ENCODE measurements at places on chromosomes 13 and 19.

DNA sequence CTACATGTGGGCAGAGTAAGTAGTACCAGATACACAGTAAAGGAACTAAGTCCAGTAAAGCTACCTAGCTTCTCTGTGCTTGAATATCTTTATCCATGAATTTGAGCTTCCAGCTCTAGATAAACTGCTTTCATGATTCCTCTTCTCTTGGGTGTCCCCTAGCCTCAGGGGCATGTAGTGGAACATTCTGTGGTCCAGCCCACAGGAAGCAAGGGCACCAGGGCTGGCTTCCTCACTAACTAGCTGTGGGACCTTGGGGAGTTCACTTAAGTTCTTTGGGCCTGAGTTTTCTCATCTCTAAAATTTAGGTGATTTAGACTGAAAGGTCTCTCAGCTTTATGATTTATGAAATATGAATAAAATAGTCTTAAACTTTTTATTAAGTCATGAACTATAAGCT lies 185.7 kb downstream of the KATNAL1 start:
- DNase-seq = no peak

DNA sequence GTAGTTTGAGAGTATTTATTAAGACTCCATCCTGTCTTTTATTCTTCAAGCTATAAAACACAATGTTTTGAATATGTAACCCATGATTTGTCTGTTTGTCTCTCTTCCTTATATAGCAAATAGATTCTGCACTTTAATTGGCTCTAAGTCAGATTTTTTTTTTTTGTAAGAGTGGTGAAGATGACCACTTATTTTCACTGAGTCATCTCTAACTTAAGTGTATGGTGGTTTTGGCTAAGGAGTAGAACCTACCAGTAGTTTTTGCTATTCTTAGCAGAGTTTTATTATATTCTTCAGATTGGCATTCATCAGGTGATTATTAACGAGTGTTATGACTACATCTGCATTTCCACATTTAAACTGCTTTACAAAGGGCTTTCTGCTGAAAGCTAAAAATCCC lies 194.7 kb downstream of the LMO7 start:
- no peak for DNase-seq

DNA sequence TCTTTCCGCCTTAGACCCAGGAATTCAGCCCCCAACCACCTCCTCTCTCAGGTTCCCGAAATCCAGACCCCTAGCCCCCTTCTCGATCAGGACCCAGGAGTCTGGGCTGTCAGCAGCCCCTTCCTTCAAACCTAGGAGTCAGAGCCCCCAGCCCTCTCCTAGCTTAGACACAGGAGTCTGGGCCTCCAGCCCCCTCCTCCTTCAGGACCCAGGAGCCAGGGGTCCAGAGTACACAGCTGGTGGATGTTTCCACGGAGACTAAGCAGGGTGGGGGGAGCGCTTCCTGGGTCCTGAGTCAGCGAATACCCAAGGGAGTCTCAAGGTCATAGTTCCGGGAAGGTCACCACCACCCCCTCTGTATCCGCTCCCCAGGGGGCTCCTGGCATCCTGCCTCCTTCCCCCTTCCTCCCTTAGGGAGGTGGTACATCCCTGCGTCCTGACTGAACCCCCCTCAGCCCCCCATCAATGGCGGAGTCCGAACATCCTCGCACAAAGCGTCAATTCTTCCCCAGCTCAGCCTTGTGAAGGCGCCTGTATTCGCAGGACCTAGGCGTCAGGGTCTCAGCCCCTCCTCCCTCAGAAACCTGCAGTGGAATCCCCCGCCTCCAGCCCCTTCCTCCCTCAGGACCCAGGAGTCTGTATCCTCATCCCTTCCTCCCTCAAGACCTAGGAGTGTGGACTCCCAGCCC lies 4.6 kb downstream of the CADM4 start:
- no peak for DNase-seq

DNA sequence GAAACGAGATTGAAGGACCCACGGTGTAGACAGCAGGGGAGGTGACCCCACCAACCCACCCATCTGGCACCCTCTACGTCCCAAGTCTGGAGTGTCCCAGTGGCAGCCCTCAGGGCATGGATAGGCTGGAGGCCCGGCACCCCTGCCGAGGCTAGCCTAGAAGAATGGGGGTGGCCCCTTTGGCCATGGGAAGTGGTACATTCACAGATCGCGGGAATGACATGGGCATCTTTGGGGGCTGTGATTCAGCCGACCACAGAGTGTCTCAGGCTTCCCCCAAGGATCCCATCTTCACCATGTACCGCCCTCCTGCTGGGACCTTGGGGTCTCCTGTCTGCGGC lies 11.3 kb upstream of the MKNK2 start:
- DNase-seq = no peak

- no peak for DNase-seq
Observed at GRCh38 chr13:32582281-32582680, 4.0 kb upstream of the PDS5B start.

DNA sequence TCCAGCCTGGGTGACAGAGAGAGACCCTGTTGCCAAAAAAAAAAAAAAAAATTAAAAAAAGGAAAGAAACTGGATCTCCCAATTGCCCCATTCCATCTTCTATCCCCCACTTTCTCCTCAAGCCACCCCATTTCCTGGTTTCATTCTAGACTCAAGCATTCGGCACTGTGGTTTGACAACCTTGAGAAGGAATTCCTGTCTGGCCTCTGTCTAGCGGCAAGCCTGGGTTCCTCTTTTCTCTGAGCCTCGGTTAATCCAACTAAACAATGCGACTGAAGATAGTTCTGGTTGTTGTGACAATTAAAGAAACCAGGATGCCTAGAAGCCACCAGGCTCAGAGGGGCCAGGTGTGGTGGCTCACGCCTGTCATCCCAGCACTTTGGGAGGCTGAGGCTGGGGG lies 3.3 kb upstream of the C3 start:
- DNase-seq = no peak

GRCh38 chr19:38836983-38837626 lies 5.5 kb upstream of the ECH1 start:
- no peak for DNase-seq

All from T follicular helper cell (primary cell).